ENCODE measurements at places on chromosomes 7 and 10. TPM values are rescaled to one million over a fixed set of nuclear protein-coding genes. Genes with fewer than 3 reads are reported as not detected.
A peak's percentile ranks its signal among the peaks of the same experiment; 100 is the strongest.

DNA sequence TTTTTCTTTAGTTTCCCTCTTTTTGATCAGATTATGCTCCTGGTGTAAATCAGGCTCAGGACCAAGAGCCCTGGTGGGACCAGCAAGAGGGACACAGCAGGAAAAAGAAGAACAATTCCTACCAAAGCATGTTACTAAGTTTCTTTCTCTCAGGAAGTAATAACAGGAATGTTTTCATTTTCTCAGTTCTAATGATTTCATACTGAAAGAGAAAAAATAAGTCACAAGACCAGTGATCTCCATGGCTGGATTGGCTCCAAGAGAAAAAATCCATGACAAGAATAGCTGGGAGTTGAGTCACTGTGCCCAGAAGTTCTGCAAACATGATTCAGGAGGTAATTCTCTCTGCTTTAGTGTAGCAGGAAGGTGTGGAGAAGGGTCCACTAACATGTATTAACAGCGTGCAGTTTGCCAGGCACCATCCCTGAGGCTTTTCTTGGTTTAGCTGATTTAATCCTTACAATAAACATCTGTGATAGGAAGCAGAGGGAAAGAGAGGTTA, 23.8 kb upstream of the IFIT2 start:
- H3K27ac ChIP-seq: peak overlapping the region; percentile 99
- peaks cover 90% of the 10 kb centered on the region for H3K4me1 ChIP-seq
- DNase-seq: no peak
- no peaks in the 10 kb centered on the region for H3K36me3 ChIP-seq
- peak overlapping the region; percentile 33 for H3K4me3 ChIP-seq
- H3K27me3 ChIP-seq: no peaks in the 10 kb centered on the region

ZNF425 gene
- 4.0 TPM for total RNA-seq

TRAPPC14 gene
- total RNA-seq: 19.7 TPM

GSTK1 gene
- total RNA-seq: 70.1 TPM

RP9 gene
- total RNA-seq: 13.7 TPM

Data from chondrocyte (in vitro differentiated cells).